ENCODE measurements at places on chromosomes 2 and 18.

GRCh38 chr18:54135216-54135615, 89.3 kb downstream of the MBD2 start:
- no peak for DNase-seq

GRCh38 chr2:225355788-225356187, 43.7 kb upstream of the NYAP2 start:
- DNase-seq = no peak

GRCh38 chr2:10097352-10098148, 17.3 kb upstream of the CYS1 start:
- DNase-seq = peak; percentile 74

DNA sequence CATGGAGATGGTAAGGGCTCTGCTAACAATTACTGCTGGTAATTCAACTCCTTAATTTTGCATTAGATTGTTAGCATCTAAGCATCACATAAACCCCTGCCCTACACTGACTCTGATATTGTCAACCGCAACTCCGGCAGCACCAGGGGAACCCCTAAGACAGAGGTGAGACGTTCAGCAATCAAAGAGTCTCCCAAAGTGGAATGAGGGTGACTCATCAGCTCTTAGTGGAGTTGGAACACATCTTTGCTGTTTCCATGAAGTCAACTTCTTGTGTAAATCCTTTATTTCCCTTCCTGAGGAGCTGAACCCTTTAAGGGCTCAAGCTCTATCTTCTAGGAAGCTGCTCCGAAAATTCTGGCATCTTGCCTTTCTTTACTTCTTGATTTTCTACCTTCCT, 52.1 kb downstream of the ABCG8 start:
- no peak for DNase-seq

DNA sequence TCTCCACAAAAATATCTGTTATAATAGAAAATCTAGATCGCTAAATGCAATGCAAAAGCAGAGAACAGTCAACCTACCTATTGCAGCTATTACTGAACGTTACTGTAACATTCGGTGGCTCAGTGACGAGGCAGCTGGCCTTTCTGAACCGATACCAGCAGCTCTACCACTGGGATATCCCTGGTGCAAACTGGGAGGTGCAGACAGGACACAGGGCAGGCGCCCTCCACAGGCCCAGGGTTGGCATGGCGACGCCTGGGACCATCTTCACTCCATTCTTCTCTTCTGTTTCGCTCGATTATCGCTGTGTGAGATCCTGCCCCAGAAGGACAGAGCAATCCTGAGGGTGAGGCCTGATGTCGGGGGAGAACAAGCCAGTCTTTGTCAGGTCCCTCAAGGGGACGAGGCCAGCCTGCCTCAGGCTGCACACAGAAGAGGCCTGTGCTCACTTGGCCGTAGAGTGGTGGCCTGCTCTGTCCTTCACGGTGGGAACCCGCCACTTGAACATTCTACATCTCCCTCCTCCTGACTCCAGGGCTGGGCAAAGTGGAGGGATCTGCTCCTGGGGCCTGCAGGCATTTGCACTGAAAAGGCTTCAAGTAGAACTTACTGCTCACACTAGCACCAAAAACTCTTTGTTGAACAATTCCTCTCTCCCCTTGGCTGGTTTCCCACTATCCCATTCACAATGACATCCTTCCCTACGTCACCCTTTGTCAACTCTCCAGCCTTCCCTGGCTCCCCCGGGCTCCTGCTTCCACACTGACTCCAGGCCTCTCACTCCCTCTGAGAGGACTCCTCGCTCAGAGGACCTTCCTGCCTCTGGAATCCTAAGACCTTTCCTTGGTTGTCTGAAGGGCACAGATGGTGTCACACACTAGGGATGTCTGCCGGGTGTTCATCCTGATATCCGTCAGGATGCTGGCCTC, 49.7 kb downstream of the CYRIA start:
- no peak for DNase-seq

GRCh38 chr2:218501665-218502064, 66.5 kb downstream of the USP37 start:
- DNase-seq = no peak

DNA sequence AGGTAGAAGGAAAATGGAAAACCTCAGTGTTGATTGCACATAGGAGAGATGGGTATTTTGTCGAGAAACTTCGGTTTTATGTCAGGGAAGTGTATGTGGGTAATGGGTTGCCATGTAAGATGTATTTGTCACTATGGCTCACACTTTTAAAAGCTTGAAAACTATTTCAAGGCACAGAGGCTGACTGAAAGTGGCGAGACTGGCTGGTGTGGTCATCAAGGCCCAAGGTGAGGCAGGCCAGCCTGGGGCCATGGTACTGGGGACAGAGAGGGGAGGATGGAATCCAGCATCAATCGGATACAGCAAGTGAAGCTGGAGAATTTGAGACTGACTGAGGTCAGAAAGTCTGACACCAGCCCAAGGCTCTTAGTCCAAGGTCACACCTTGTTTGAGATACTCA, 77.2 kb upstream of the MCFD2 start:
- DNase-seq = no peak
